ENCODE measurements at places on chromosomes 3 and 15. TPM values are rescaled to one million over a fixed set of nuclear protein-coding genes. Genes with fewer than 3 reads are reported as not detected.

TRH gene
- not detected for total RNA-seq

SENP7 gene
- total RNA-seq = 21.9 TPM

SERINC4 gene
- total RNA-seq = not detected

TBCCD1 gene
- 5.3 TPM for total RNA-seq

GRIP2 gene
- 5.0 TPM for total RNA-seq

DNA sequence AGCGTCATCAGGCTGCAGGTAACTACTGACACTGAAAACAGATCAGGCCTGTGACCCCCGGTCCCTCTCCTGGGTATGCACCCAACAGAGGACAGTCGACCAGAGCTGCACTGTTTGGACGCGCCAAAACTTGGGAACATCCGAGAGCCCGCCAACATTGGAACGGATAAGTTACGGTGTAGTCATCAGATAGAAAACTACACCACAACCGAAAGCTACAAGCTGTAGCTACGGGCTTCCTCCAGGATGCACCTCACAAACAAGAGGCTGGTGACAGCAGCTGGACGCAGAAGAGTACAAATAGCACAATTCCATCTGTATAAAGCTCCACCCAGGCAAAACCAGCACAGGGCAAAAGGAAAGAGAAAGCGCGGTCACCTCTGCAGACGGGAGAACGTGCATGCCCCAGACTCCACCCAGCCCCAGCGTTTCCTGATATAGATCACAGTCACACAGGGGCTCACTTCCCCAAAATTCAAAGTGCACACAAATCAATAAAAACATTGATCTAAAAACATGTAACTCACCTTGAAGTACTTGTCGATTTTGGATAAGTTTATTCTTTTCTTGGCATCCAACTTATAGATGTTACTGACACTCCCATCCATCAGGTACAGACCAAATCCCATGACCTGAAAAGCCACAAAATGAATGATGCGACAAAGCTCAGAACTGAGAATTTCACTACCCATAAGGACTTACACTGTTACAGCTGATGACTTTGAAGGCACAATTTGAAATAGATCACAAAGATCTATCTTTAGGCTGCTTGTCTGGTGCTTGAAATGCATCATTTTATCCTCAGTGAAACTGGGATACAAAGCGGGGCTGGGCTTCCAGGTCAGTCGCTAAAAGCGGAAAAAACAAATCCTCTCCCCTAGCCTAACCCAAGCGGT lies 43.3 kb downstream of the CYFIP1 start:
- no peaks in the 10 kb centered on the region for H3K4me1 ChIP-seq
- peaks cover 49% of the 10 kb centered on the region for H3K36me3 ChIP-seq
- H3K27ac ChIP-seq = no peak overlapping the region
- H3K4me3 ChIP-seq = no peak overlapping the region
- no peak for DNase-seq
